Hepatocyte (in vitro differentiated cells): ENCODE measurements at places on chromosomes 3 and 15. TPM values are rescaled to one million over a fixed set of nuclear protein-coding genes. Genes with fewer than 3 reads are reported as not detected.

DNA sequence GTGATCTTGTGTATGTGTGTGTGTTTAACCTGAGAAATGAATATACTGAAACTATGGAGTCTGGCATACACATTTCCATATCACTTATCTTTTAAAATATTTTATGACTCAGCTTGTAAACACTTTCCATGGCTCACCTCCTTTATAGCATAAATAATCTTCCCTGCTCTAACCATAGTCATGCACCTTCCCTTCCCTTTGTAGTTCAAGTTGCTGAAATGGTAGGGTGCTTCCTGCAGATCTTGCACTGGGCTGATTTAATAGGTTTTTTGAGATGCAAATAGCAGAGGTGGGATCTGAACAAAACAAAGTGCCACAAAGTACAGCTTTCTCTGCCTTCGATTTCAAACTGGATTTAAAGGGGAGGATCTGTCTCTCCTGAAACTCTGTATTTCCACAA lies 712.7 kb upstream of the LMCD1 start:
- no peak for DNase-seq

- no peak for DNase-seq
These were observed 118.9 kb downstream of the RFTN1 start for GRCh38 chr3:16394639-16395038.

- peak; percentile 28 for DNase-seq
These were observed 672 bp upstream of the KY start for GRCh38 chr3:134651347-134652041.

DNA sequence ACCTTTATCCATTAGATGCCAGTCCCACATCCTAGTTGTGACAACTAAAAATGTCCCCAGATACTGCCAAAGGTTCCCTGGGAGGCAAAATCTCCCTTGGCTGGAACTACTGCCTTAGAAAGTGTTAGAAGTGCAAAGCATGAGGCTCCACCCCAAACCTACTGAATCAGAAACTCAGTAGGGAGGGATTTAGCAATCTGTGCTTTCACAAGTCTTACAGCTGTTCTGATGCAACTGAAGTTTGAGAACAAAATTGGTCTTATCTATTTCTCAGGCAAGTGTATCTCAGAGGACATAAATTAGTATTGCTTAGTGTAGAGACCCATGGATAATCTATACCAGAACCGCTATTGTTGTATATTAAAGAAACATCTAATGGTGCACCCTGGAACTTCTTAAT lies 70.2 kb downstream of the CLDN1 start:
- DNase-seq, result peak; percentile 47

The TMCO5A gene
- not detected in 2 replicates for total RNA-seq

The LRRC31 gene
- 6.1 and 6.5 TPM in 2 replicates for total RNA-seq
